ENCODE measurements at places on chromosomes 4 and X. TPM values are rescaled to one million over a fixed set of nuclear protein-coding genes. Genes with fewer than 3 reads are reported as not detected.

Gene ADH1B
- not detected for total RNA-seq

Gene GLUD2
- total RNA-seq = 0.63 TPM

GRCh38 chrX:21616386-21616785, 41.7 kb downstream of the KLHL34 start:
- H3K4me1 ChIP-seq = no peaks in the 10 kb centered on the region
- no peaks in the 10 kb centered on the region for H3K27me3 ChIP-seq
- no peak overlapping the region for H3K27ac ChIP-seq
- no peaks in the 10 kb centered on the region for H3K36me3 ChIP-seq
- no peak for DNase-seq

GRCh38 chr4:56183344-56183959, 203.8 kb downstream of the AASDH start:
- H3K4me1 ChIP-seq = peaks cover 16% of the 10 kb centered on the region
- no peaks in the 10 kb centered on the region for H3K36me3 ChIP-seq
- no peak overlapping the region for H3K27ac ChIP-seq
- DNase-seq = no peak

GRCh38 chr4:100287534-100287933, 97.3 kb upstream of the DDIT4L start:
- no peaks in the 10 kb centered on the region for H3K36me3 ChIP-seq
- DNase-seq = no peak
- no peak overlapping the region for H3K4me3 ChIP-seq

DNA sequence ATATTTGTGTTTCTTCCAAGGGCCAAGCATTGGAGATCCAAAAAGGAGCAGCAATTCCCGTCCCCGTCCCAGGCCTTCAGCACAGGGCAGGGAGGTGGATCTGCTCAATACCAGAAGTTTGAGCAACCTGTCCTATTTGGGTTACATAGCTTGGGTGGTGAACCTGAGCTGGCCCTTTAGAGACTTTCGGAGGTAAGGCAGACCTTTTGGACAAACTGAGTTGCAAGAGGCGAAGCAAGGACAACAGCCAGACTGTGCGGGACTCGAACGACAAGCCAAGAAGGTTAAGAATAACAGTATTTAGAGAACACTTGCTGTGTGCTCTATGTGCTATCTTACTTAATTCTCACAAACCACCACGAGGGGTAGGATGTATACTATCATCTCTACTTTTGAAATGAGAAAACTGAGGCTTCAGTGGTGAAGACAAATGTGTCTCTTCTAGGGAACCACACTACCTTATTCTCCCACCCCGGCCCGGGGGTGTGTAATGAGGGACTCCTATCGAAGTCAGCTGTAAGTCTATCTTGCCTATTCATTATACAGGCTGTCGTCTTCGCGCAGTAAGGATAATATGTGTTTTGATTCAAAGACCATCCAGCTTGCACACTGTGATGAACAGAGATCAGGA, 1.3 kb downstream of the NOP14 start:
- H3K27me3 ChIP-seq = peaks cover 4% of the 10 kb centered on the region
- peaks cover 21% of the 10 kb centered on the region for H3K36me3 ChIP-seq
- H3K4me3 ChIP-seq = peak overlapping the region; percentile 73

DNA sequence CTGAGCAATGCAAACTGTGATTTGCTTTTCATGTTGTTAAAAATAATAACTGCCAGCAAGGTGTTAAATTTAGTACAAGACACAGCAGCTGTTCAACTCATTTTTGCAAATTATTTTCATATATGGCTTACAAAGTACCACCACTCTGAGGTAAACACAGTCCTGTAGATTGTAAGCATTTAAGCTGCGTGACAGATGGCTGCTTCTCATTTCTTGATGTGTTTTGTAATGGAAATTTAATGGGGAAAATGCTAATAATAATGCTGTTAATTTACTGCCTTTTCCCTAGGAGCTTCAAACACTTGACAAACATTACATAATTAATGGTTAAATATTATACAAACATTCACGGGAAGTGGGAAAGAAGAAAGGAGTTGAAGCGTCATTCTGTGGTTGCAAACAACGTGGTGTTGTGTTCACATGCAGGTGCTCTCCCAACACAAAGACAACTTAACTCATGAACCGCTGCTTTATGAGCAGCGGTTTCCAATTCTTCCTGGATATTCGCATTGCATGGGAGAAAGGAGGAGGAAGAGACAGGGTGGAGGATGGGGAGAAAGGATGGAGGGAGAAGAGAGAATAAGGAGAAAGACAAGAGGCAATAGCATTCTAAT, 236.8 kb upstream of the VCX start:
- H3K27ac ChIP-seq = no peak overlapping the region
- H3K27me3 ChIP-seq = no peaks in the 10 kb centered on the region
- no peak for DNase-seq
- no peaks in the 10 kb centered on the region for H3K4me1 ChIP-seq
- H3K4me3 ChIP-seq = no peak overlapping the region
- H3K36me3 ChIP-seq = no peaks in the 10 kb centered on the region

- no peak overlapping the region for H3K27ac ChIP-seq
- H3K27me3 ChIP-seq = no peaks in the 10 kb centered on the region
- no peak for DNase-seq
- no peaks in the 10 kb centered on the region for H3K4me1 ChIP-seq
Observed at GRCh38 chr4:107183155-107183774, 147.2 kb upstream of the DKK2 start.

DNA sequence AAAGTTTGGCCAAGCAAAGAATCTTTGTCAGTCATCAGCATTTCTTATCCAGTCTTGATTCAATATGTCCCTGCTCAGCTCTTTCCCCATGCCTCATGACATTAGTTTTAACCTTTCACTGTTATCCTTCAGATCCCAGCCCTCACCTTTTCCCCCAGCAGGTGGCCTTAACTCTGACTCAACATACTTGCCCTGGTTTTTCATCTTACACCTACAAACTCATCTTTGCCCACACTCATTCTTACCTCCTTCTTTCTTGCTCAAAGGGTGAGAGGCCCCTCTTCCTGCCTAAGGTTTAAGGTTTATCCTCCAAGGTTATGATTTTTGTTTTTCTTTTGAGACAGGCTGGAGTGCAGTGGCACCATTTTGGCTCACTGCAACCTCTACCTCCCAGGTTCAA, 10.6 kb upstream of the ANXA5 start:
- H3K4me1 ChIP-seq = peaks cover 48% of the 10 kb centered on the region
- no peak for DNase-seq
- H3K27me3 ChIP-seq = peaks cover 21% of the 10 kb centered on the region

DNA sequence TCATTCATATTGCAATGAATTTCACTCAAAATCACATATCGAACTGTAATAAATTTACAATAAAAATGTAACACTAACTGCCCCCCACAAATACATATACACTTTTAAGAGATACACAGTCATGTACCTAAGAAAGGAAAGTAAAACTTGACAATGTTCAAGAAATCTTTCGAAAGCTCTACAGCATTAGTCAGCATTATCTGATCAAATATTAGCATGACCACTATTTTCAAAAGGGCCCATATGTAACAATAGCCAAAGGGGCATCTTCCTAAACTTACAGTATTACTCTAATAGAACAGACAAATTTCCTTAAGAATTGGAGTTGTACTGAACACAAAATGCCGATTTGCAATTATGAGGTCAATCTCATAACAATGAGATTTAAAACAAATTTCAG, 51.8 kb downstream of the STX18 start:
- H3K27ac ChIP-seq = no peak overlapping the region
- no peaks in the 10 kb centered on the region for H3K36me3 ChIP-seq
- H3K27me3 ChIP-seq = no peaks in the 10 kb centered on the region
- H3K4me3 ChIP-seq = no peak overlapping the region
